ENCODE measurements at places on chromosomes 6 and 20.

DNA sequence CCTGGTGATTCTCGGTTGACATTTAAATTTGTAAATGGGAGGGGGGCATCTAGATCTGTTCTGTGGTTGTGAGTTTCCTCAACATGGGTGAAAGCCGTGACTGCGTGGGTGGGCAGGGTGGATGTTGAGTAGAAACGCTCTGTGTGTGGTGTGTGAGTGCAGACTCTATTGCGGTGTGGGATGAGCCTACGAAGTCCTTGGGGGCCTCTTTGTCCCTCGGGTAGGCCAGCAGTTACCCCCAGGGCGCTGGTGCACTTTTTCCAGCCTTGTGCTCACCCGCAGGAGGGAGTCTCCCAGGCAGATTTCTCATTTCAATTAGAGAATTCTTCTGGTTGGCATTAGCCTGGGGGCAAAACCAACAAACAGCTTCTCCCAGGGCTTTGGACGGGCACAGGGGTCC lies 10.6 kb downstream of the TOX2 start:
- no peak for DNase-seq

- no peak for DNase-seq
Observed at GRCh38 chr6:120945905-120946594, 388.2 kb downstream of the TBC1D32 start.

- no peak for DNase-seq
Observed at GRCh38 chr6:81003894-81004293, 748.6 kb downstream of the TENT5A start.

- DNase-seq, result no peak
Observed at GRCh38 chr20:49505518-49505917, 23.1 kb upstream of the KCNB1 start.

- DNase-seq, result no peak
Observed at GRCh38 chr6:80641591-80641990, 535.1 kb downstream of the BCKDHB start.

GRCh38 chr6:92847988-92848387 lies 571.4 kb downstream of the EPHA7 start:
- DNase-seq, result no peak

- DNase-seq, result no peak
Observed at GRCh38 chr6:140494321-140495108, 1120.1 kb upstream of the CITED2 start.

GRCh38 chr6:96065213-96065612 lies 49.4 kb downstream of the FUT9 start:
- DNase-seq, result no peak

- no peak for DNase-seq
Observed at GRCh38 chr6:105256619-105257018, 76.8 kb upstream of the POPDC3 start.

GRCh38 chr20:25389858-25390537 lies 637 bp downstream of the ABHD12 start:
- peak; percentile 23 for DNase-seq

DNA sequence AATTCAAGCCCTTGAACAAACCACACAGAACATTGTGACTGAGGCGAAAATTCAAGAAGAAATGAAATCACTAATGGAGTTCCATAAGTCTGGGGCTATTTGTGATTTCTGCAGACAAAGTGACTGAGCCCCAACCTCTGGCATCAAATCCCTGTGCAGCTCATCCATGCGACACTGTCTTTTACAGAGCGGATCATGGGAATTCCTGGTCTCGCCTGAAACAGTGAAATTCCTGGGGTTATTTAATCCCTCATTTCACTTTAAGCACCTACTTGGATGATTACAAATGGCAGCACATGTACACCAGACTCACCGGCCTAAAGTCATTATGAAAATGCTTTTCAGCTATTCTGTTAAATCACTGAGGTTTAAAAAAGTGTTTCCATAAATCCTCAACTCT lies 102.4 kb upstream of the CDH4 start:
- no peak for DNase-seq

DNA sequence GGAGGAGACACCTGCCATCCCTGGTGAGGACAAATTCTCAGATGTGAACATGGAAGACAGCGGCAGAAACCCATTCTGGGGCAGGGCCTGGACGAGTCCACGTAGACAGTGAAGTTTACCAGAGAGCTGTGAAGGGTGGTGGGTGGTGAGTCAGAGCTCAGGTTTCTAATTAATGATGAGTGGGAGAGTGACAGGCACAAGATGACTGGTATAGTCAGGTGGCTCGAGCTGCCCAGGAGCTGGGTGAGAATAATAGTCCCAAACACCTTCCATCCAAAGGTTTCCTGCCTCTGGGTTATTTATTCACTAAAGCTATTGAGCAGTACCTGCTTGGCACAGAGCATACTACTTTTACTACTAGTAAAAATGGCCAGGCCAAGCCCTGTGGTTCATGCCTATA lies 6.0 kb downstream of the TLDC2 start:
- no peak for DNase-seq

DNA sequence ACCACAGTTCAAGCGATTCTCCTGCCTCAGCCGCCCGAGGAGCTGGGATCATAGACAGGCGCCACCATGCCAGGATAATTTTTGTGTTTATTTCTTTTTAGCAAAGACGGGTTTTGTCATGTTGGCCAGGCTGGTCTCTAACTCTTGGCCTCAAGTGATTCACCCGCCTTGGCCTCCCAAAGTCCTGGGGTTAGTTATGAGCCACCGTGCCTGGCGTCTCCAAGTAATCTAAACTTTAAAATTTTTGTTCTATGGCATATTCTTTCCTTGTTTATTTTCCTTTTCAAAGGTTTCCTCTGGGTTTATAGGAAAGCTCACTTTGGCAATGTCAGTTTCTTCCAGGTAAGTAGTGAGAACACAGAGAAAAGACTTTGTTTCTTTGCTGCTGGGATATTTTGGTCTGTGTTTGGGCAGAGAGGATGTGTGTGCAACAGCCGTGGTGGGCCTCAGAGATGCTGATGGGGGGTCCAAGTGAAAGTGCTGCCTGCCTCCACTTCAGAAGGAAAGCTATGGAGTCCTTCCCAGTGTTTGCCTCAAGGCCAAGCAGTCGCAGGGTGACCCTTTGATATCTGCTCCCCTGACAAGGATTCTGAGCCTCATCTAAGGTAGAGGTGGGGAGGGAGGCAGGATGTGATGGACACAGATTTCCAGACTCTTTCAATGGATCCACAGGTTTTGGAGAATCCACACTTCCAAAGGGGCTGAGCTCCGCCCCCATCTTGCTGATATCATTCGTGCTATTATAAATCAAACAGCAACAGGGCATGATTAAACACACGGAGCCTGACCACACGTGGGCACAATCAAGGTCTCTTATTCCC lies 2.3 kb downstream of the LRP11 start:
- no peak for DNase-seq

DNA sequence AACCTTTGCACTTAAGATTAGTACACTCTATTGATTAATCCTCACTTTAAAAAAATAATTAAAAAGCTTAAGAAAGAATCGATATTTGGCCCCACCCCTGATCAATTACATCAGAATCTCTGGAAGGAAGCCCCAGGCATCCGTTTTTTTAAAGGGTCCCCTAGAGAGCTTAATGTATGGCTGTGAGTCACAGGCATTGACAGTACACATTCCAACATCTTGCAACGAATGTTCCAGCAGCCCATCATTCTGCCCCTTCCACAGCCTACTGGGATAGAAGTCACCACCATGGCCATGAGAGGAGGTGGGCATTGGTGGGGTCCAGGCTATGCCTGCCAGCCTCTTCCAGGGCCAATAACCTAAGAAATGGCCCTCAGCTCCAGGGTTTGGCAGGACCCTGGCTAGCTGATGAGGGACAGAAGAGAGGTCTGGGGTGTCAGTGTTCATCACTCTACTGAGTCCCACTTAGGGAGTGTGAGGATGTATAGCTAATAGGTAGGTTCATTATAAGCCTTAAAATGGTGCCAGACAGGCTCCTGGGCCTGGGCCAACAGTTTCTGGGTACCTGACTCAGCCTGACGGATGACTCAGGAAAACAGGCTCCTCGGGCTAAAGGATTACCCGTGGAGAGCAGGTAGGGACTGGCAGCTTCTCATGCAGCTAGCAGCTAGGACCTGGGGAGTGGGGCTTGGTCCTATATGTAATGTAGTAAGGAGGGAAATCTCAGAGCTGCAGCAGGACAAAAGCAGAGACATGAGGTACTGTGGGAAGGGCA lies 40.4 kb downstream of the MDGA1 start:
- DNase-seq, result no peak
